ENCODE measurements at places on chromosomes 7 and 10.

- no peak for DNase-seq
These were observed 150.9 kb downstream of the SEMA3A start for GRCh38 chr7:84043661-84044191.

GRCh38 chr10:121205625-121206024 is 354.5 kb downstream of the WDR11 start:
- DNase-seq: no peak

GRCh38 chr7:85237721-85238120 is 50.9 kb upstream of the SEMA3D start:
- no peak for DNase-seq

DNA sequence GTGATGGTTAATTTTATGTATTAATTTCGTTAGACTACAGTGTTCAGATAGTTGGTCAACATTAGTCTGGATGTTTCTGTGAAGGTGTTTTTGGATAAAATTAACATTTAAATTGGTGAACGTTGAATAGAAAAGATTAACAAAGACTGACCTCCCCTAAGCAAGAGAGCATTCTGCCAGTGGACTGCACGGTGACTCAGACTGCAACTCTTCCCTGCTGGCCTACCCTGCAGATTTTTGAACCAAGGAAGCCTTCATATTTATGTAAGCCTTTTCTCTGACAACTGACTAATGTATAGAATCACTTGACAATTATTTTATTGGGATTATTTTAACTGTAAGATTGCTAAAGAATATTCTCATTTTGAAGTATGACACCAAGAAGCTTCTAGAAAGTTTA is 7.9 kb upstream of the ZNF248 start:
- no peak for DNase-seq

GRCh38 chr10:126935263-126935946 is 30.2 kb downstream of the DOCK1 start:
- no peak for DNase-seq
